ENCODE measurements at places on chromosomes 12 and 14.

DNA sequence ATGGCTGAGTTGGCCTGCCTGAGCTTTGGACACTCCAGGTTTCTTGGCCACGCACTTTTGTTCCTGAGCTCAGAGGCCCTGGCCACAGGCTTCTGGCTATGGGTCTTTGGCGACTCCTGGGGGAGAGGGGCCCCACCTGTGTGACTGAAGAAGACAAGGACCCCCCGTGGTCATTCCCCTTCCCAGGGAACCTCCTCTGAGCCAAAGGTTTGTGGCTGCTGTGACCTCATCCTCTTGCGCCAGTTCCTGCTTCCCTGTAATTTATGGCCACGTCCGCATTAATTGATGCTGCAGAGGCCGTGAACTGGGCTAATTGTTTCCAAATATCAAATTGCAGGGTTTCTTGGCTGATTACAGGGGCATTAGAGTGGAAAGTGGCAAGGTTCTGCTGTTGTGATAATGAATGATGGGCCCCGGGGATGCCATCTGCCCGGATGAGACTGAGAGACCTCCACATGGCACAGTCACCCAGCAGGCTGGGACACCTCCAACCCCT lies 27.6 kb upstream of the NOS1 start:
- H3K4me3 ChIP-seq: no peak overlapping the region
- DNase-seq: no peak
- no peaks in the 10 kb centered on the region for H3K27me3 ChIP-seq
- H3K27ac ChIP-seq: no peak overlapping the region
- H3K4me1 ChIP-seq: no peaks in the 10 kb centered on the region

DNA sequence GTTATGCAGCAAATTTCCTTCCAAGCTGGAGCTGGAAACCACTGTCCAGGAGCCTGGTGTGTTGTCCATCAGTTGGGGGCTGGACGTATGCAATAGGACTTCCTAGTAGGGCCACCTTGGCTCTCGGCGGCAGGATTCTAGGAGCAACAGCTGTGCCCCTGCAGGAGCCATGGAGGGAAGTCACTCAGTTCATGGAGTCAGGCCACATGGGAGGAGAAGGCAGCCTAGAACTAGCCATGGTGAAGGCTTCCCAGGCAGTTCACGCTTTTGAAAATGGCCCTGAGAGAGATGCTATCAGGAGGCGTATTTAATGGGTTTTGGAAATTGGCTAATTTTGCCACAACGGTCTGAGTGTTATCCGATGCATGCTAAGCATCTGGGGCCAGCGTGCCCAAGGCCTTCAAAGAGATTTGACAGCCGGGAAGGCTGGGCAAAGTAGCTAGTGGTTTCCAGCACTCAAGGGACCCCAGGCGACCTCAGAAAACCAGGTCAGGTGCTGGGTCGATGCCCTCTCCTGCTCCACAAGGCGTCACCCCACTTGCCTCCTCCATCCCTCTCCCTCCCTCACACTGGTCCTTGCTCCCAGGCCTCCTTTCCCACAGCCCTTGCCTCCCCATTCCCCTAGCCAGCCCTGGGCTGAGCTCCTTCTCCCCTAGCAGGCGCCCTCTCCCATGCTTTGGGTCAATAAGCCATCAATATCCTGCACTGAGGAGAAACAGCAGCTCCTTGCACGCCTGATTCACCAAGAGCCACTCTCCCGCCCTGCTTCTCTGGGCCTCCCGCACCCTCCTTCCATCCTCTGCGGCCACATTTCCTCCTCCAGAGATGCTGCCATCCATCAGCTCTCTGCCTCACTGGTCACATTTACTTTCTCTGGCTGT lies 30.9 kb upstream of the SYNDIG1L start:
- H3K4me1 ChIP-seq: no peaks in the 10 kb centered on the region
- no peaks in the 10 kb centered on the region for H3K36me3 ChIP-seq
- H3K27me3 ChIP-seq: peaks cover 56% of the 10 kb centered on the region
- no peak overlapping the region for H3K4me3 ChIP-seq

GRCh38 chr12:18430425-18431048 lies 169.2 kb downstream of the PIK3C2G start:
- H3K4me1 ChIP-seq: no peaks in the 10 kb centered on the region

GRCh38 chr14:77245820-77246219 lies 25.2 kb downstream of the NGB start:
- DNase-seq: no peak
- no peak overlapping the region for H3K4me3 ChIP-seq
- no peaks in the 10 kb centered on the region for H3K4me1 ChIP-seq
- no peaks in the 10 kb centered on the region for H3K36me3 ChIP-seq

DNA sequence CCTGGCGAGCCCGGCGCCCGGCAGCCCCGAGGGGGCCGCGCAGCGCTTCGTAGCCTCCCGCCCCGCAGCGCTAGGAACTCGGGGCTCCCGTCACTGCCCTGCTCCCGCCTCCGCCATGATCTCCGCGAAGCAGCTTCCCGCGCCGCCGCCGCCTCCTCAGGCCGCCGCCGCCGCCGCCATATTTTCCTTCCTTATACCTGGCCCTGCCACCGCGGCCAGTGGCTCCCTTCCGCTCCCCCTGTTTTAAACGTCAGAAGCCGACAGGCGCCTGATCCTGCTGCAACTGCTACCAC lies 286 bp downstream of the PPP4R3A start:
- peak overlapping the region; percentile 100 for H3K4me3 ChIP-seq
- H3K27ac ChIP-seq: peak overlapping the region; percentile 100
- H3K36me3 ChIP-seq: peaks cover 41% of the 10 kb centered on the region
- peaks cover 31% of the 10 kb centered on the region for H3K4me1 ChIP-seq

DNA sequence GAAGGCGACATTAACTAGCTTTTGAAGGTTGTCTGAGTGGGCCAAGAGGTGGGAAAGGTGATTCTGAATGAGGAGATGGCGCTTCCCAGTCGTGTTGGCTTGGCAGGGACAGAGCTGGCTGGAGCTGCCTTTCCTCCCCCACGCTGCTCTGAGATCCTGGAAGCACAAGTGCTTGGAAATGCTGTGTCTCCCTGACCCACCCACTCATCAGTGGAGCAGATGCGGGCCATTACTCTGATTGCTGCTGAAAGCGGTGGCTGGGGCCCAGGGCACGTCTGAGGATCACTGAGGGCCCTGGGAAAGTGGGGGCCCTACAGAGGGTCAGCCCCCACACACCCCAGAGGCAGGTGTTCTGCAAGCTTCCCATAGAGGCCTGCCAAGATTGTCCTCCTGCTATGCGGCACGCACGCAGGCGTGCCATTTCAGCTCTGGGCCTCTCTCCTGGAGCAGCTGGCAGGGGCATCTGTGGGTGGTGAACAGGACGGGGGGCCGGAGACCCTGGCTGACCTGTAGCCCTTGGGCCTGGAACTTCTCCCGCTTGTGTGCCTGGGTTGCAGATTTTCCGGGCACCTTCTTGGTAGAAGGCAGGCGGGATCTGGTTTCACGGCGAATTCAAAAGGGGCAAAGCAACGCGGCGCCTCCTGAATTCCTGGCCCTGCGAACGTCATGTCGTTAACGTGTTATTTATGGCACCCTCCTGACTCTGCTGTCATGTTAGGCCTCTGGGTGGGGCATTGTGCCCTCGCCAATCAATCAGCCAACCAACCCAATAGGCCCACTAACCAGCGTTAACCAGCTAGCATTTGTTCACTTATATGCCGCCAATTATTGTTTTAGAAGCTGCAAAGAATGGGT lies 133.8 kb upstream of the TBX3 start:
- DNase-seq: no peak
- no peak overlapping the region for H3K4me3 ChIP-seq
- peaks cover 4% of the 10 kb centered on the region for H3K27me3 ChIP-seq
- no peaks in the 10 kb centered on the region for H3K36me3 ChIP-seq
- H3K27ac ChIP-seq: no peak overlapping the region

DNA sequence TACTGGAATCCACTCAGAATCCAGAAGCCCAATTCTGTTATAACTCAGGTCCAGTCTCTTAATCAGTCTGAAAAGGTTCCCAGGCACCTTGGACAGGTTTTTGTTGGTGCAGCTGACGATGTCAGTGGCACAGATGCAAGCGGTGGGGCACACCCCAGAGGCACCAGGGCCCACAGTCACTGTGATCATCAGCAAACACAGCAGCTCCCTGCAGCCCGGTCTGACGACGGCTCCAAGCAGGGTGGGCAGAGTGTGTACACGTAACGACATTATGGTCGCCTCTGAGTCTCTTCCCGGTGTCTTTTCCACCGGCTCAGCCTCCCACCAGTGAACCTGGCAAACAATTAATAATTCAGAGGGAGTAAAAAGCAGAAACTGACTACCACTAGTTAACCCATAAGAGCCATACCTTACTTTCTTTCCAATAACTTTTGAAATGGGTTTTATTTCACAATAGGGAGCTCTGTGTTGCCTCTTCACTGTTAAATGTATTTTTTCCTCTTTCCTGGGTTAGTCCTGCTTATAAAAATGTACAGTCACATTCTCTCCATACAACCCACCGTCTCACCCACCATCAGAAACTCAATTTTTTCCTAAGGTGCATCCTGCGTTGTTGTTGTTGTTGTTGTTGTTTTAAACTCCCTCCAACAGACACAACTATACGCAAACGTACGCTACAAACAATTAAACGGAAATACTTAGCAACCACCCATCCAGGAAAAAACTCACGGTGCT lies 521 bp upstream of the PCED1B start:
- DNase-seq: peak; percentile 62
- peaks cover 65% of the 10 kb centered on the region for H3K4me1 ChIP-seq
- peak overlapping the region; percentile 94 for H3K4me3 ChIP-seq
- H3K27me3 ChIP-seq: peaks cover 8% of the 10 kb centered on the region
- peaks cover 21% of the 10 kb centered on the region for H3K36me3 ChIP-seq

Data from activated naive CD4-positive, alpha-beta T cell treated with anti-CD3 and anti-CD28 coated beads, Interleukin-2, amount 10 ng/mL, durations not matched to agents 7 days and 5 days (primary cell).